ENCODE measurements at places on chromosomes 11 and 22. TPM values are rescaled to one million over a fixed set of nuclear protein-coding genes. Genes with fewer than 3 reads are reported as not detected.

GRCh38 chr22:30220338-30221012 is 26.1 kb downstream of the LIF start:
- DNase-seq, result no peak

DNA sequence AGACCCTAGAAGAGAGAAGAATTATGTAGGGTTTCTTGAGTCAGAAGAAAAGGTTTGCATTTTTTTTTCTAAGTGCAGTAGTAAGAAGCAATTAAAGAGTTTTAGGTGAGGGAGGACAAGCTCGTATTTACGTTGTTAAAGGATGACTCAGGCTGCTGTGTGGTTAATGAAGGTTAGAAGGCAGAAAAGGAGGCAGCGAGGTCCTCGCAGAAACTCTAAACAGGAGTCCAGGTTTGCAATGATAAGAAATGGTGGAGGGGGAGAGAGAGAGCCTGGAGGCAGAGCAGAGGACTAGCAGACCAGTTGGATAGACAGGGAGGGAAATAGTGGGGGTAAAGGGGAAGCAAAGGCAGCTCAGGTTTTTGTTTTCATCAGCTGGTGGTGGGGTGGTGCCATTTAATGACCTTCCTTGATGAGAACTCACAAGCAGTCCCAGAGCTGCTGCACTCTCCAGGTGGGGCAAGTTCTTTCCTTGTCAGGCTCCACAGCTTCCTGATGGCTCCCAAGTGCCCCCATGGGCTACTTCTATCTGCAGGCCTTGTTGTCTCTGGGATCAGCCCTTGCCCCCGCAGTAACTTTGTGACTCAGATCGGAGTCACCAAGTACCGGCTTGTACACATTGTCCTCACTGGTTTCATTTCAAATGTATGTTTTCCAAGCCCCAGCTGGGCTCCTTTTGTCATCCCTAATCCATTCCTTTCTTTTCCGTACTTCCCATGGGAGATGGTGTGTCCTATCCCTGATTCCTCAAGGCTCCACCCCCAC is 8.3 kb upstream of the INSC start:
- DNase-seq, result no peak

DNA sequence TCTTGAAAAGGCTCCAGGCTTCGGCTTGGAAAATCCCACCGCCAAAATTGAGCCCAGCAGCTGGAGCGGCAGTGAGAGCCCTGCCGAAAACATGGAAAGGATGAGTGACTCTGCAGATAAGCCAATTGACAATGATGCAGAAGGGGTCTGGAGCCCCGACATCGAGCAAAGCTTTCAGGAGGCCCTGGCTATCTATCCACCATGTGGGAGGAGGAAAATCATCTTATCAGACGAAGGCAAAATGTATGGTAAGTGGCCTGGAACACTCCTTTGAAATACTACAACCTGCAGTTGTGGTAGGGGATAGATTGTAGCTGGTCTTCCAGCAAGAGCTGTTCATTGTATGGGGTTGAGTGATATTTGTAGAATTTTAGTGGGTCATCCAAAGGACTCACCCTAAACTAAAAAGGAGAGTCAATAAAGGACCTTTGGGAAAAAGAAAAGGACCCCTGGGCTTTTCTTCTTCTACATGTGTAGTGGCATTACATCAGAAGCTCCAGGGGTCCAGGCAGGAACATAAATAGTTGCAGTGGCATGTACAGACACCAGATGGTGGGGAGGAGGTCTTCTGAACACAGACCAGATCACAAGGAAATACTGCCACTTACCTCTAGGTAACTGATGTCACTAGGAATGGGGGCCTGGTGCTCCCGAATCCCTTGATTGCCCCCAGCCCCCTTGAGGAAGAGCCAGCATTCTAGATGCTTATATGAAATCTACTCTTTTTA is 90.1 kb downstream of the TEAD1 start:
- no peak for DNase-seq

- DNase-seq, result no peak
Measured at GRCh38 chr11:10413268-10413667, 41.8 kb upstream of the AMPD3 start.

DNA sequence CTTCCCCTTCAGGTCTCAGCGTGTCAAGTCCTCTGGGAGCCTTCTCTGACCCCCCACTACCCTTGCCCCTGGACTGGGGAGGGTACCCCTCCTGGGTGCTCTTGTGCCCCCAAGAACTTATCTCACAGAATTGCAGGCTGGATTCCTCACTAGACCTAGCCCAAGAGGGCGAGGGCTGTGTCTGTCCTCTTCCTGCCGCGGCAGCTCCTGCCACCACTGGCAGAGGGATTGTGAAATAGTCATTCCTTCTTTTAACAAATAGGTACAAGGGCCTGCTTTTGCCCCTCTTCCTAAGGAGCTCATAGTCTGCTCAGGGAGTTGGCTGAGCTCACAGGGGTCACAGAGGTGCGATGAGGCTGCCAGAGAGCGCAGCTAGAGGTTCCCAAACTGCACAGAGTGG is 5.5 kb downstream of the RAB36 start:
- DNase-seq, result no peak

The SAA4 gene
- total RNA-seq, result not detected

DNA sequence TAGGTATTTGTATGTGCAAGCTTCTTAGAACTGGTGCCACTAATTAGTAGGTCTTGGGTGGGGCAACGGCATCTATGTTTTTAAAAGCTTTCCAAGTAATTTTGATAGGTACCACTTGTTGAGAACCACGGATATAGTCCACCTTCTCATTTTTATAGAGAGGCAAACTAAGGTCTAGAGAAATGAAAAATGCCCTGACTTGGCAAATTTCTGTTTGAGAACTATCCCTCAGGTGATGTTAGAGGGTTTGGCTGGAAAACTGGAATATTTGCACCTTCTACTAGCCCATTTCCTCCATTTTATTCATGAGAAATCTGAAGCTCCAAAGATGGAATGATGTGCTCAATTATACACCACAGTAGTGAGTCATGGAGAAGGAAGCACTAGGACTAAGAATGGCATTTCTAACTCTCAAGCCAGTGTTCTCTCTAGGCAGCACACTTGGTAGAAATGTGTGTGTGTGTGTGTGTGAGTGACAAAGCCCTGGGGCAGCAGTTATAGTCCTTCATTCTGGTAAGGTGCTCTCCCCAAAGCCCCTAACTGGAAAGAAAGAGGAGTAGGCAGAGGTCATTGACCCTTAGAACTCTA is 1.8 kb upstream of the TMEM86A start:
- peak; percentile 17 for DNase-seq

DNA sequence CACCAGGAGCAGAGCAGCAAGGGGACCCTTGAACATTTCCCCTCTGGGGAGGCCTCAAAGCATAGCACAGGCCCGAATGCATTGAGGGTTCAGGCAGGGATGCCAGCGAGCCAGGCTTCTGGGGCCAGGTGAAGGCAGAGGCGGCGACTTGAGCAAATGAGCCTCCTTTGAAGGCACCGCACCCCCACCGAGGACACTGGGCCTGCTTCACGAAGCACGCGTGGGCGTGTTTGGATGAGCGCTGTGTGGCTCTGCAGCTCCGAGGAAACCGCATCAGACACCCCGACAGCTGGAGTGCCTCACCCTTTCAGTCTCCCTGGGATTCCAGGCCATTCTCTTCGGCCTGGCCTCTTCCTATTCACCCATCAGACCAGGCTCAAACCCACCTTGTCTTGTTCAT is 301.8 kb downstream of the NTM start:
- peak; percentile 73 for DNase-seq

DNA sequence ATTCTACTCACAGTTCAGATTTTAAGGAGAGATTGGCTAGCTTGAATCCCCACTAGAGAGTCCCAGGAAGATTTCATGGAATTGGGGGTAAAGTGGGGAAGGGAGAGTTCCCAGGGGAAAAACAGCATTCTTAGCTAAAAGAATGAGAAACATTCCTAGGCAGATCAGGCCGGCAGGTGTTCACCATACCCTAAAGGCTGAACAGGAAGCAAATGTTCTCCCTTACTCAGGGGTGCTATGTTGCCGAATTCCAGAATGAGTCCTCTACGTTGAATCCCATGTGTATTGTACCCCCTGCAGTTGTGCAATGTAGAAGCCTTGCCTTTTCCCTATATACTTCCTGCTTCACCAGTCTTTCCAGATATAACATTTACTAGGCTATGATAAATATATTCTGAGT is 135.2 kb upstream of the NCAM1 start:
- no peak for DNase-seq

GRCh38 chr22:21816787-21817496 is 50.5 kb downstream of the MAPK1 start:
- no peak for DNase-seq

DNA sequence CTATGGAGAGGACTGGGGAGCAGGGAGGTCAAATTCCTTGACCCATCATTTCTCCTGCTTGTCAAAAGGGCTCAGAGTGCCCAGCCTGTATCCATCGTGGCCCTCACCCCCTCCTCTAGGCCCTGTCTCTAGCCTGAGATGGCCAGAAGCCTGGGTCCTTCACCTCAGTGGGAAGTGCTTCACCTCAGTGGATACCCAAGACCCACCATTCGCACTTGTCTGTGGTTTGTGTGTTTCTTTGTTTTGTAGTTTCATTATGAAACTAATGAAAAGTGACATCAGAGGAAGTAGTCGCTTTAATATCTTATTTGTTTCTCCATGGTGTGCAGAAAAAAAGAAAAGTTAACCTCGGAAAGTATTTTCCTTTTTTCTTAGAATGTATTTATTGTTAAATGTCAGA is 194.0 kb upstream of the CADM1 start:
- peak; percentile 47 for DNase-seq

The GPR83 gene
- not detected for total RNA-seq

GRCh38 chr22:24076091-24076867 is 65.2 kb downstream of the CABIN1 start:
- peak; percentile 70 for DNase-seq

The XKR3 gene
- not detected for total RNA-seq

- DNase-seq, result peak; percentile 12
Measured at GRCh38 chr11:130216591-130217132, 57.1 kb downstream of the ST14 start.

The OR51I1 gene
- not detected for total RNA-seq

The MUC6 gene
- not detected for total RNA-seq

The MRGPRX3 gene
- not detected for total RNA-seq

- DNase-seq, result no peak
Measured at GRCh38 chr22:40668611-40669411, 10.5 kb upstream of the MCHR1 start.

- no peak for DNase-seq
Measured at GRCh38 chr11:115366826-115367225, 137.4 kb downstream of the CADM1 start.
